CD4-positive, alpha-beta T cell treated with Interferon alpha-2 for 1 hour (primary cell): ENCODE measurements at places on chromosomes 5 and 9.

- no peak for DNase-seq
Observed at GRCh38 chr9:126009047-126009446, 261.9 kb downstream of the PBX3 start.

DNA sequence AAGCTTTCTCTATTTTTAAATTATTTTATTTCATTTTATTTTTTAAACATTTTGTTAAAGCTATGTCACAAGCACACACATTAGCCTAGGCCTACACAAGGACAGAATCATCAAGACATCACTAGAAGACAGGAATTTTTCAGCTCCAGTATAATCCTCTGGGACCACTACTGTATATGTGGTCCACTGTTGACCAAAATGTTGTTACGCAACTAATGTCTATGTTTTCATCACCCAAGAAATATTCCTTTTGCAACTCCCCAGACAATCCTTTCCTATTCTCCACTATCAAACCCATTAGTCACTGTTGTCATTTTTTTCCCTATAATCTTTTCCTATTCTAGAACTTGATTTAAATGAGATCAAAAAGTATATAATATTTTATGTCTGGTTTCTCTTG, 2371.7 kb upstream of the C9orf72 start:
- no peak for DNase-seq

GRCh38 chr5:35303152-35303551, 72.9 kb upstream of the PRLR start:
- no peak for DNase-seq

DNA sequence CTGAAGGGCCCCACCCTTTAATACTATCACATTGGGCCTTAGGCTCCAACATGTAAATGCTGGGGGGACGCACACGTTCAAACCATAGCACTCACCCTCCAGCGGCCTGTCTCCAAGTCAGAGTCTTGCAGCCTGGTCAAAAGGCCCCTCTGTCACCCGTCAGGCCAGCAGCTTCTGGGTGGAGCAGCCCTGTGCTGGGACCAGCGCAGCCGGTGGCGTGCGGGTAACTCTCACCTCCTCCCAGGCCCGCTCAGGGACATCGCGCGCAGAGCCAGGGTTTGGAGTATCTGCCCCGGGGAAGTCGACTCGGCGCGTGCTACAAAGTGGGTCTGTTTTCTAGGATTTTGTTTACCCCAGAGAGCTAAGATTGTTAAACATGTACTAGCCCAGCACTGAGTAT, 93.0 kb upstream of the COL5A1 start:
- DNase-seq, result no peak

DNA sequence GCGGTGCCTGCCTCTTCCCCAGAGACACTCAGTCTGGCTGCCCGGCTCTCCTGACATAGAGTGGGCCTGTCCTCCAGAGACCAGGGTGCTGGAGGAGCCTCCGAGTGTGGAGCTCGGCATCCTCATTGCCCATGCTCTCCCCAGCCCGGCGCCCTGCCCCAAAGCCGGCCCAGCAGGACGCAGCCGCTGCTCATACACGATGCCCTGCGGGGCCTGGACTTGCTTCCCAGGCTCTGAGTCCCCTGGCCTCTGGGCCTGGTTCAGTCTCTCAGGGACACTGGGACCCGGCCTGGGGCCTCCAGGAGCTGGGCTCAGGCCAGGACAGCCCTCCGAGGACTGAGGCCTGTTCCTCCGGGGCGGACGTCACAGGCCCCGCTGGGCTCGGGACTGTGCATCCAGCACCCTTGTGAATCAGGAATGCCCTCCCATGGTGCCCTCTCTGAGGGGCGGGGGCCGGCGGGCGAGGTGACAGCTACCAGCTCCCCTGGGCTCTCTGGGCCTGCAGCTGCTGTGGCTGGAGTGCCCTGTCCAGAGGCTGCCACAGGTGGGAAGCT, 23.2 kb downstream of the TPPP start:
- DNase-seq, result no peak

DNA sequence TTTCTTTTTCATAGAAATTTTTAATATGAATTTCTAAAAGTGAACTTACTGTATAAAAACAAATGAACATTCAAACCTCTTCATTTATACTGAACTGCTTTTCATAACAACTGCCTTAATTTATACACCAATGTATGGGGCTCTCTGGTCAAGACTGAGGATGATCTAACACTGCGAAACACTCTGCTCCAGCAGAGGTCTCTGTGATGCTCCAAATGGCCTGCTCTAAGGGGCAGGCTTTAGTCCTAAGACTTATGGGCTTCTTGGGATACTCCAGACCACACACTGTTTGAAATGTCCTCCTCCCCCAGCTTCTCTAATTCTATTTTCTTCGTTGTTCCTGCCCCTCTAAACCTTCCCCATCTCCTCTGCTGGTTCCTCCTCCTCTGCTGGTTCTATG, 58.5 kb downstream of the LIFR start:
- DNase-seq, result no peak

DNA sequence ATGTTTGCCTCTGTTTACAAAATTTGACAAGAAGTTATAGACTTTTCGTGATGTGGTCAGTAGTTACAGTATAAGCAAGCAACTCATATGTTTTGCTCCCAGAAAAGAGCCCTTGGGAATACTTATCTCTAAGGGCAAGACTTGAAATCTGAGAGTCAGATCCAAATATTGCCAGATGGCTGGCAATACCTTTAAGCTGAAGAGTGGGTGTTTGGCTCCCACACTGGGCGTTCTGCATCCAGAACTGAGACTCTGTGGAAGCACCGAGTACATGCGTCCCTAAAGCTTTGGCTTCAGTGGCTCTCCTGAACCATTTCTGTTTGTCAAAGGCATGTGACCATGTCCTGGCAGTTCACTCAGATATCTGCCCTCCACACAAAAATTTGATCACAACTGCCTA, 194.1 kb downstream of the DCP2 start:
- DNase-seq, result no peak

- no peak for DNase-seq
Observed at GRCh38 chr9:84317563-84317962, 23.0 kb downstream of the SLC28A3 start.

- no peak for DNase-seq
Observed at GRCh38 chr9:75612754-75613153, 277.7 kb upstream of the PCSK5 start.

GRCh38 chr9:132789719-132790118, 88.4 kb downstream of the AK8 start:
- no peak for DNase-seq
